ENCODE measurements at places on chromosomes 7 and 10. TPM values are rescaled to one million over a fixed set of nuclear protein-coding genes. Genes with fewer than 3 reads are reported as not detected.

DNA sequence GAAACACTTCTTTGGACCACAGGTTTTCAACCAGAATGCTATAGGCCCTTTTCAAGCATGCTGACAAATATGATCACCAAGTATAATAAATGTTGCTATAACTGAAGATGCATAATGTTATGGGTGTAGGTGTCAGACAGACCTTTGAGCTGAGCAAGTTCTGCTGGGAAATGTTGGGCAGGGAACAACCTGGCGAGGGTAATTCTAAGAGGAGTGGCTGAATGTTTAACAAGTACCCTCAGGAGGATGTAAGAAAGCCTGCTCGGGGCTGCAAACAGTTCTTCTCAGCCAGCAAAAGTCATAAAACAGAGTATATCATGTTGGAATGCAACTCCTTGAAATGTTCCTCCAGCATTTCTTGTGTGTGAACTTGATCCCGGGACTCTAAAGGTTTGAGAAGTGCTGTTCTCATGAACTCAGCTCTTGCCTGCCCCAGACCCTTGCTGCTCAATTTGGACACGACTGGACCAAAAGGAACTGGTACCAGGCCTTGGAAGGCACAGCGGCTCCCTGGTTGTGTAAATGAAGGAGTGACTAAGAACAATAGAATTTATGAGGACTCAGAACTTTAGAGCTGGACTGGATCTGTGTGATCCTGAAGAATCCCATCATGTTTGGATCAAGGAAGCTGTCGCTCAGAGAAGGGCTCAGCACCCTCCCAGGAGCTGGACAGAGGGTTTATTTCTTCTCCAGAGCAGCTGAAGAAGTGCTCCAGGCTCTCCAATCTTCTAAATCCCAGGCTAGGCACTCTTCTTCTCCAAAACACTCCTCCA, 143.2 kb upstream of the ANK3 start:
- no peak for DNase-seq

The GNGT1 gene
- total RNA-seq: not detected

The PLA2G12B gene
- not detected for total RNA-seq

DNA sequence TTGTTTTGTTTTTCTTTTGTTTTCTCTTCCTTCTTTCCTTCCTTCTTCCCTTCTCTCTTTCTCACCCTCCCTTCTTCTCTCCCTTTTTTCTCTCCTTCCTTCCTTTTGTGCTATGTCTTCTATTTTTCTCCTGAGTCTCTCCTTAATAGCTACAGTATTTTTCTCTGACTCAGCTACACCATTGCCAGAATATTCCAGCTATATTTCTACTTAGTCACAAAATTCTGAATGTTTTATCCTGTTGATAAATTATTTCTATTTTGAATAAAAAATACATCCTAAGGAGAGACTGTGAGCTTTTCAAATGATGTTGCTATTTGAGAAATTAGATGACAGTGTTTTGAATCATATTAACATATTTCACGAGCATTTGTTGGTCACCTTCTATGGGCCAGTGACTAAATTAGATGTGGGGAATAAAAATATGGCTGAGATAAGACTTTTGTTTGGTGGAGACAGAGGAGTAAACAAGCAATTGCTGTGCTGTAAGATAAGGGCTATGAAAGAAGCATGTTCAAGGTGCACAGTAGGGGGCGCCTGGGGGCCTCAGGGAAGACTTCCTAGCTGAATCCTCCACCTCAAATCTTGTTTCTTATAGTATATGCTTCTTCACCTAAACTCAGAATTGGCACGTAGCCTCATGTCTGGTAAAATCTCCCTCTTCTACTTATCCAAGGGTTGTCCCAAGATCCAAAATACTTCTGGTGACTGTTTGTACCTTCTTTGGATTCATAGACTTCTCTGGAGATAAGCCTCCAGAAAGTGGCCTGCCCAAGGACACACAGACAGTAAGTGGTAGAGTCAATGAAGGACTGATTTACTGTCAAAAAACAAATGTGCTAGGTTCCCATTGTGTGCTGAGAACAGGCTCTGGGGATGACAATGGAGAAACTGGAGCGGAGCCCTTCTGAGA, 115.5 kb upstream of the CREB5 start:
- no peak for DNase-seq

The RARRES2 gene
- total RNA-seq: 10.6 TPM

GRCh38 chr7:43650457-43651052, 67.6 kb downstream of the STK17A start:
- no peak for DNase-seq

The TBXAS1 gene
- 4.3 TPM for total RNA-seq

- no peak for DNase-seq
These were observed 471.3 kb upstream of the AUTS2 start for GRCh38 chr7:69126896-69127479.

GRCh38 chr10:60955957-60956425, 12.0 kb upstream of the RHOBTB1 start:
- DNase-seq: no peak

The NYAP1 gene
- 0.22 TPM for total RNA-seq

GRCh38 chr7:140070546-140070945, 7.8 kb upstream of the PARP12 start:
- no peak for DNase-seq

GRCh38 chr7:14639801-14640200, 262.8 kb downstream of the DGKB start:
- no peak for DNase-seq

DNA sequence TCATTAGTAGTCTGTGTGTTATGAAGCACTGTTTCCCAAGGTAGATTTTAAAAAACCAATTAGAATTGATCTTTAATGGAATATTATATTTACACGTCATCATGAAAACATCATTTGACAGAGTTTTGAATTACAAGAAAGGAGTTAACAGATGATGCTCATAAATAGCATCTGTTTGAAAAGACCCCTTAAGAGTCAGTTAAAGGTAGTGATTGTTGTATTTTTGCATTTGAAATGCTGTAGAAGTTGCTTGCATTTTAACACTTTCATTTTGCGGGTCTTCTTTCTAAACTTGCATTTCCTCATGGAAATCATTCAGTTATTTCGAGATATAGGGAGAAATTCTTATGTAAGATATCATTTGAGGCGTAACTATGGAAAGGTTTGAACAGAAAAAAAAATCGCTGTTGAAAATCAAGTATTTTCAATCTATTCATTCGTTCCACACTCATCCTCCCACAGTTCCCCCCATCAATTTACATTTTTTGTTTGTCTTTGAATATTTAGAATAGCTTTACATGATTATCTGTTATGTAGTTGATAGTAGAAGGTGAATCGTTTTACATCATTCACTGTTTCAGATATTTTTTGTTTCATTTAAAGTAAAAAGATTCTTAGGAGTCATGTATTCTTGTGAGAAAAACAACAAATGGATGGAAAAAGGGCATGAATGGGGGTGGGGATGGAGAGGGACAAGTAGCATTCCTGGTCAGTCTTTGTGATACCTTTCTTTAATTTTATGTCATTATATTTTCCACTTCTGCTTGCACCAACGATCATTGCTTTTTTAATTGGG, 3.0 kb upstream of the SKIDA1 start:
- no peak for DNase-seq

DNA sequence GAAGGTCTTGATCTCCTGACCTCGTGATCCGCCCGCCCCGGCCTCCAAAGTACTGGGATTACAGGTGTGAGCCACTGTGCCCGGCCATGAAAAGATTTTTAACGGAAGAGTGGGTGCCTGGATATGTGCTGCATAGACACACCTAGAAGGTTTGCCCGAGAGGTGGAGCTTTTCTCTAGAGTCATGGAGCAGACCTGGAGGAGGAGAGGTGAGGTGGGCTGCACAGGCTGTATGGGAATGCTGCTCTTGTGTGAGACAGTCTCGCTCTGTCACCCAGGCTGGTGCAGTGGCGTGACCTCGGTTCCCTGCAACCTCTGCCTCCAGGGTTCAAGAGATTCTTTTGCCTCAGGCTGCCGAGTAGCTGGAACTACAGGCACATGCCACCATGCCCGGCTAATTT, 103.3 kb downstream of the ACTR3B start:
- DNase-seq: no peak

DNA sequence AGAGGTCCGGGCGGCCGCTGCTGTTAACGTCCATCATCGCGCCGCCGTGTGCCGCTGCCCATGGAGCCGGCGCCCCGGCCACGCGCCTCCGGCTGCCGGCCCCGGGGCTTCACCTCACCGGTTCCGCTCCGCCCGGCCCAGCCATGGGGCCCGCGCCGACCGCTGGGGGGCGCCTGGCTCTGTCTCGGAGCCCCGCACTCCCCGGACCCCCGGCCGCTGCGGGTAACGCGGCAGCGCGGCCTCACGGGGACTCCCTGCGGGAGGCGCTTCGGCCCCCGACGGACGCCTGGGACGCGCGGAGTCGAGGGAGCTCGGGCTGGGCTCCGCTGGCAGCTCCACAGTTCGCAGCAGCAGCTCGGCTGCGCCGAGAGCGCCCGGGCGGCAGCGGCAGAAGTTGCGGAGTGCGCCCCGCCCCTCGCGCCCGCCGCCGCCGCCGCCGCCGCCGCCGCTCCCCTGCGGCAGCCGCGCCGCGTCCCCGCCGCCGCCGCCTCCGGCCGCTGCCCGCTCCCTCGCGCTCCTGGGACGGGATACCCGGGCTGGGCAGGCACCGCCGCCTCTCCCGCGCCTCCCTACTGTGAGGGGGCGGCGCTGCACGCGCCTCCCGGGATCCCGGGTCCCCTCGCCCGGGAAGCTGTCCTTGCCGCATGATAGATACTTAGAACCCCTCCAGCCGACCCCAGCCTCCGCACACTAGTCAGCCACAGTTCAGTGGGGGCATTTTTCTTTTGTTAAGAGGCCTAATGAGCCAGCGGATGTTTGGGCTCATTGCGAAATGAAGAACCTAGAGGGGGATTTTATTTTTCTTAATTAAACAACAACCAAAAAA, at the start of gene HTR7:
HTR7 (minus strand) TSS at position 405 of the 826 bp plus-strand sequence; CDS start at position 37, 368 bp downstream.
- peak; percentile 79 for DNase-seq

The SNCG gene
- 9.3 TPM for total RNA-seq

The GIMAP8 gene
- 16.3 TPM for total RNA-seq

DNA sequence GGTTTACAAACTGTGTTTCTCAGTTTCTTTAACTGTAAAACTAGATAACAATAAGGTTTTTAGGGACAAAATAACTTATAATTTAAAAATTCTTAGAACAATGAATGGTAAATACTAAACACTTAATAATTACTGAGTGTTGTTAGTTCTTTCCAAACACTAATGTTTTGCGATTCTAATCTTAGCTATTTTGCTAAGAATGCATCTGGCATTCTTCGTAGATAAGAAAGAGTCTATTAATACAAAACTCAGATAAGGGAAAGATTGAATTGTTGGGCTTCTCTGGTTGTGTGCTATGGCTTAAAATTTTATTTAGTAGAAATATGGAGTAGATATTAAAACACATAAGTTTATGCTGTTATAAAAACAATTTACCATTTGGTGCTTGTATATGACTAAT, 45.4 kb downstream of the TMEM229A start:
- DNase-seq: no peak

GRCh38 chr10:8235253-8236027, 181.0 kb downstream of the GATA3 start:
- no peak for DNase-seq

The MINDY4 gene
- total RNA-seq: 2.1 TPM

The ZNF786 gene
- total RNA-seq: 3.0 TPM

DNA sequence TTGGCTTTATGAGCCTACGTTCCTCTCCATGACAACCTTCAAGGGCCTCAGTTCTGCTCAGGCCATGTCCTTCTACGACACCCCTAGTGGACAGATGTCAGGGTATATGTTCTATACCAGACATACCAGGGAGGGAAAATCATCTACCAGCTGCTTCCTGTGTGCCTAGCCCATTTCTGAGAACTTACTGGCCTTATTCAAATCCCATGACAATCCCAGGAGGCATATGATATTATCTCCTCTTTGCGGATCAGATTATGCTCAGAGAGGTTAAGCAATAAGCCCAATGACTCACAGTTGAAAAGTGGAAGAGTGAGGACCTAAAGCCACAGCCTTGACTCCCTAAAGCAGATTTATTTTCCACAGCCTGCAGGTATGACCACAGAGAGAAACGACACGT, 139.3 kb downstream of the GLI3 start:
- DNase-seq: no peak

GRCh38 chr10:67666416-67667034, 29.5 kb downstream of the CTNNA3 start:
- DNase-seq: no peak

DNA sequence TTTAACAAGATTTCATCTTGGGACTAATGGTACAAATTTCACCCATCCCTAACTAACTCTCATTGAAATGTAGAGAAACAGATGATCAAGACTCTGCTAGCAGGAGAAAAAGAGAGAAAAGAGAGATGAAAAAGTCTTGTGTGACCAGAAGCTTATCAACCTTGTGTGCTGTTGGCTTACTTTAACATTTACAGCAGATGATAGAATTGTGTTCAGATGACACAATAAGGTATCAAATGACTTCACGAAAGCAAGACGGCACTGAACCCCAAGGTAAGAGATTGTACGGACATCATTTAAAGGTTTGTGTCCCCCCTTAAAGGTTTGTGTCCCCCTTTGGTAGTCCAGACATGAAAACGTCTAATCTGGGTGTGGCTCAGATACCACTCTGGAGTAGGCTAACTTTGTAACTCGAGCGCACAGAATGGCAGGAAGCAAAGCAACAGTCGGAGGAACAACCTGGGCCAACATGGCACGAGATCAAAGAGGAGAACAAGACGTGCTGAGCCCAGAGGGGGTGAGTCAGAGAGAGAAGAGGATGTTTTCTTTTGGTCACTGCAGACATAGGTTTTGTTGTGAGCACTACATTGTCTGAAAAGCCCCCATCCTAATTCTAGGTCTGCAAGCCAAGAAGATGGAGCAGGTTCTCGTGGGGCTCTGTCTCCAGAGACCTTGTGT, 10.4 kb upstream of the LMBR1 start:
- no peak for DNase-seq

The NKX2-3 gene
- not detected for total RNA-seq

DNA sequence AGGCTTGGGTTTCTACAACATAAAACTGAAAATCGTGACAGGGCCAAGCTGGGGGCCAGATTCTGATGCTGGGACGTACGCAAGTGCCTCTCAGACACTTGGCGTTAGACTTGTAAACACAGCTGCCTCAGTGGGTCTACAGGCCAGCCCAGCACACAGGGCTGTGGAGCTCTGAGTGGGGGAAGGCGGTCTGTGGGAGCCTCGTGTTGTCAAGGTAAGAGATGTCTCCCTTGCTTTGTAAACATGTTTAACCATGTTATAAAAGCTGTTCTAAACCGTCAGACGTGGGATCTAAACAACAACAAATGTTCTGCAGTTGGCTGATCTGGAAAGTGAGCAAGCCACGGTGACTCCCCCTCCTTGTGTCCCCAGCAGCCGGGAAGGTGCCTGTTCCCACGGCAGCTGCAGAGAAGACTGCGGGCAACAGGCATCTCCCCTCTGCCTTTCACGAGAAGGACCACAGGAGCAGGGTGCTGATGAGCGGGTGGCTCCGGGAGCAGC, 67.8 kb downstream of the ZRANB1 start:
- no peak for DNase-seq

- no peak for DNase-seq
These were observed 86.2 kb downstream of the ZNF365 start for GRCh38 chr10:62460393-62460792.

DNA sequence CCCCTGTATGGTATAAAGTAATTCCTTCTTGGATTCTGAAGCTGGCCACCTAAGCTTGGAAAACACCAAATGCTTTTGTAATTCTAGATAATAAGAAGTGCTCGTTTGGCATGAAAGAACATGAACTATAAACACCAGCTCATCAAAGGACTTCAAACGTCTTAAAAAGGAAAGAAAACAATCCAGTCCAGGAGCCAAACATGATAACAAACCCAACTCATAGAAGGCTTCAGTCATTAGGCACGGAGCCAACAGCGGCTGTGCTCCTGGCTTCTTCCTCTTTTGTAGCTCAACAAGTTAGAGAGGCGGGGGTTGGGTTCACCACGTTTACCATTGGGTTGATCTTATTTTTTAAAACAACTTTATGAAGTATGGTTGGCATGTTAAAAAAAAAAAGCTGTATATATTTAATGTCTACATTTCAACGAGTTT, 56.4 kb upstream of the ECHDC3 start:
- DNase-seq: no peak

GRCh38 chr10:127563718-127564553, 14.8 kb downstream of the NPS start:
- no peak for DNase-seq

Measured in cardiac septum (tissue), 1 donor.